ENCODE measurements at places on chromosomes 2 and 18. TPM values are rescaled to one million over a fixed set of nuclear protein-coding genes. Genes with fewer than 3 reads are reported as not detected.

Gene EFHD1
- 0.14 TPM for total RNA-seq

Gene MEP1B
- total RNA-seq, result not detected

Gene SPP2
- total RNA-seq, result not detected

Gene PKDCC
- total RNA-seq, result 30.4 TPM

Gene DBI
- total RNA-seq, result 47.5 TPM

Gene LMAN1
- 217 TPM for total RNA-seq

Gene PHOSPHO2
- total RNA-seq, result 1.3 TPM

Gene DYSF
- total RNA-seq, result 0.43 TPM

Gene CTNNA2
- not detected for total RNA-seq

Gene PCARE
- not detected for total RNA-seq

Gene REG3G
- total RNA-seq, result not detected

Gene OTOS
- not detected for total RNA-seq

Gene SALL3
- total RNA-seq, result not detected

Gene SMARCAL1
- total RNA-seq, result 21.2 TPM

Gene TMEM169
- total RNA-seq, result 0.14 TPM

Gene EIF2AK2
- total RNA-seq, result 42.2 TPM

Gene SCN9A
- total RNA-seq, result 60.1 TPM

Gene LYPD6
- total RNA-seq, result 12.0 TPM

Gene ERBB4
- not detected for total RNA-seq

Gene RAB10
- 225 TPM for total RNA-seq

Gene ATP8B1
- total RNA-seq, result 37.5 TPM

Gene ST3GAL5
- total RNA-seq, result 68.7 TPM

Gene YPEL5
- 51.3 TPM for total RNA-seq

Gene STK36
- total RNA-seq, result 33.1 TPM

Gene IGFBP5
- total RNA-seq, result 541 TPM

Gene CAVIN2
- 18.6 TPM for total RNA-seq

Gene C2orf81
- 1.6 TPM for total RNA-seq

All from placental pericyte (primary cell).